ENCODE measurements at places on chromosomes 13 and 19.

DNA sequence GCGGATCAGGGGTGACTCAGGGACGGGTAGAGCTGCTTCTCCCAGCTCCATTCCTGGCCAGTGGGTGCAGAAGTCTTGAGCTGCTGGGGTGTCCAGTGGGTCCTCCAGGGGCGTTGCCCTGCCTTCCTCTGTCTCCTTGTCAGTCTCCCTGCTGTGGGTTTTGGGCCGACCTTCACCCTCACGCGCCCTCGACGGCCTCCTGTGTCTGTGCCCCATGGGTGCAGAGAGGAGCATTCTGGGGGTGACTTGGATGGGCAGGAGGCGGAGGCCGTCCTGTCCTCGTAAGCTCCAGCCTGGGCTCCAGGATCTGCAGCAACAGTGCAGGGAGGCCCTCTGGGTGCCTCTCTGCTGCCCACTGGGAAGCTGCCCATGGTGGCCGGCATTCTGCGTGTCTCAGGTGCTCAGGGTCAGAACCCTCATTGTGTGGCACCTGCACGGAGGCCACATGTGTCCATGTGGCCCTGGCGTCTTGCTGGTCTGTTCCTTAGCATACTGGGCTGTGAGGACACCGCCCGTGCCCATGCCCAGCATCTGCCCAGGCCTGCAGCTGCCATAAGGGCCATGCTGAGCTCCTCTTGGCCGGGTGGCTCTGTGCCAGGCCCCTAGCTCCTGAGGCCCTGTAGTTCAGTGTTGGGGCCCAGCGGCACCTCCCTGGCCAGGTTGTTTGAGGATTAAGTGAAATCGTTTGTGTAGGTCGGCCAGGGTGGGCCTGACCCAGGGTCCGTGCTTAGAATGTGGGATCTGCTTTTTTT, 17.3 kb downstream of the DOT1L start:
- DNase-seq: no peak

GRCh38 chr13:20264271-20265018, 32.3 kb upstream of the GJB6 start:
- no peak for DNase-seq

- DNase-seq: peak; percentile 52
Observed at GRCh38 chr13:31072041-31072440, 89.7 kb downstream of the HSPH1 start.

GRCh38 chr13:43333176-43333575, 309.8 kb downstream of the DNAJC15 start:
- no peak for DNase-seq

GRCh38 chr19:35868172-35868822, at the start of gene APLP1:
Gene APLP1, plus strand, starts transcription at chr19:35868574. Its CDS starts 63 bp downstream, at chr19:35868637.
- DNase-seq: peak; percentile 91

DNA sequence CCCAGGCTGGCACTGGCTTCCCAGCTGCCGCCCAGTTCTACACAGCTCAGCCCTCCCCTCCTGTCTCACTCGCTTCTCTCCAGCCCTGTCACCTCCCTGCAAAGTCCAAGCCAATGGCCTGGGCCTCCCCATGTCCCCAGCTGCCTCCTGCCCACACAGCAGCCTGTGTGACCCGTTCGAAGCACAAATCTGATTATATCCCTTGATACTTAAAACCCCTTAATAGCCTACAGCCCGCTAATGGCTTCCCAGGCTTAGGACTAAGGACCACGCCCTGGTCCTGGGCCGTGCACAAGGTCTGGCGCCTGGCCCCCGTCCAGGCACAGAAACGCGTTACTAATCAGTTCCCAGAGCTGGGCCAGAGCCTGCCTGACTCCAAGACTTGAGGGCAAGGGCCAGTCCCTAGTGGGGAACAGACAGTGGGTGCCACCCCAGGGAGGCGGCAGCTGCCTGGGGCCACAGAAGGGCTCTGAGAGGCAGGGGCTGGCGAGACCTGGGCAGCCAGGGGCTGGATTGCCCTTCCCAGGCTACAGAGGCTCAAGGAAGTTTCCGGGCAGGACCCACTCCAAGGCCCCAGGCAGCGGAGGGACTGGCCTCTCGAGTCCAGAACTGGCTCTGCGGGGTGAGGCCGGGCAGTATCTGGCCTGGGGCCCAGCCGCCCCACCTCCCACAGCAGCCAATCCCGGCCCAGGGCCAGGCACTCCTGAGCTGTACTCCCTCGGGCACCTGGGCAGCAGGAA, 10.4 kb downstream of the XAB2 start:
- no peak for DNase-seq

- DNase-seq: no peak
Observed at GRCh38 chr13:75418186-75418843, 63.7 kb downstream of the TBC1D4 start.

DNA sequence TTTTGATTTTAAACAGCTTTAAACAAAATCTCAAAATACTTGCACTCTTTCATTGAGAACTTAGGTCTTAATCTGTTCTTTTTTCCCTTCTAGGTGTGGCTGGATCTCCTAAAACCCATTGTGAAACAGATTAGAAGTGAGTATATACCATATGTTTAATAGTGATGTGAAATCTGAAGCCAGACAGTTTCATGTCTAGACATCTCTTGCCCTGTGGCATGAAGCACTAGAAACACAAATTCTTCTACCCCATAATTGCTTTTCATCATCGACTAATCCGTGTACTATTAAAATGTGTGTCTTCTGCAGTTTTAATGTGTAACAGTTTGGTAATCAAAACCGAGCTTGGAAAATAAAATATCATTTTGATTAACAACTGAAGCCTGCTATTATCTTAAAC, 188.2 kb upstream of the RNF113B start:
- no peak for DNase-seq

- no peak for DNase-seq
Observed at GRCh38 chr13:93771782-93772181, 545.2 kb downstream of the GPC6 start.

DNA sequence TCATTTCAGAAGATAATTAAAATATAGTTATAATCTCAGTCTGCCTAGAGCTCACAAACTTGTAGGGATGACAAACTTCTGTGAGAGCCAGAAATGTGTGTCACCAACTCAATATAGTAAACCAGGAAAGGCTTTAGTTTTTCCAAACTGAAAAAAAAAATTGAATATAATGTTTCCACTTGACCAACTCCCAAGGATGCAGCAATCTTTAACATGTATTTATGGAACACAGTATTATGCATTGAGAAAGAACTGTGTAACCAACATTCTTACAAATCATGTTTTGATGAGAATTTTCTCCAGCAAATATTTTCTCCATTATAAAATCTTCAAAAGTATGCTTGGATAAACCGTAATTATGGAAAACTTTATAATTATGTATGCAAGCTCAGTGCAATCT, 50.1 kb upstream of the KLF12 start:
- no peak for DNase-seq

- DNase-seq: no peak
Observed at GRCh38 chr13:113406321-113407102, 42.6 kb upstream of the GRTP1 start.

DNA sequence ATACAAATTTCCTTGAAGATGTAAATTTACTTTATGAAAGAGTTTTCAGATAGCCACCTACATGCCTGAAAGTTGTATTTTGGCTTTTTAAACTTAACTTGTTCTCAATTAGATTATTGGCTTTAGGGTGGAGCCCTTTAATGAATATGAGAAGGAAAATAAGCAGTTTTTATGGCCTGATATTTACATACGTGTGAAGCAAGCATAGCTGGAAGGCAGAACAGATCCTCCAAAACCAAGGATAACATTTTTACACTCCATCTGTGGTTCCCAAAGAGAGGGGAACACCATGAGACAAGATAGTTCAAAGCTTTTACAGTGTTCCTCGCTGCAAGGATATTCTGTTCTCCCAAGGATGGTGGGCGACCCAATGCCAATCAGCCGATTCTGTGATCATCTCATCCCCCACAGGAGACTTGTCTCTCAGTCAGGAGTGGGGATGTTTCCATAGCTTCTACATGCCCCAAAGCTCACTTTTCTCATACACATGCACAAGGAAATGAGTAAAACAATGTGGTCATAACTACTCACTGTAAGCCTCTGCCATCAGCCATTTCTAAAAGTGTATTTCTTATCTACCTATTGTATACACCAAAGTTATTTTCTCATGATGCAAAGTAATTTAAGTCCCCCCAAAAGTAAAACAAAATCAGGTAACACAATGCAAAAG, 24.6 kb upstream of the KBTBD6 start:
- DNase-seq: no peak

- peak; percentile 93 for DNase-seq
Observed at GRCh38 chr19:13764101-13764807, at the start of gene MRI1. Gene MRI1, plus strand, starts transcription at chr19:13764522. Its CDS starts 67 bp downstream, at chr19:13764589.

DNA sequence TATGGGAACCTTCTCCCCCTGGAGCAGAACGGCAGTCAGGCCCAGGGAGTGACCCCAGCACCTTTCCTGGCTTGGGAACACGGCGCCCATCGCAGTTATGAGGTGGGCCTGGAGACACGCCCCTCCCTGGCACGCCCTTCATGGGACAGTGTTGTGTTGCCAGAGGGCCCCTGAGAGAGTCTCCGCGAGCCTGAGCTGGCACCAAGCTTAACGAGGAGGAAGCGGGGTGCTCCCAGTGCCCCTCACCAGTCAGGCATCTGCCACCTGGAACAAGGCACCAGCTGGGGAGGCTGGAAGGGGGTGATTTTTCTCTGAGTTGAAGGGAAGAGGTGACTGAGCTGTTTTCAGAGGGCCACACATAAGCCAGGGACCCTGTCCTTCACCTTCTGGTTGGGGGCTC, 180.6 kb downstream of the KDM4B start:
- DNase-seq: no peak

All from AG20443 (cell line).